ENCODE measurements at places on chromosomes 7 and 10.

- DNase-seq = peak; percentile 2
These were observed 187.9 kb downstream of the PCDH15 start for GRCh38 chr10:54613162-54613561.

DNA sequence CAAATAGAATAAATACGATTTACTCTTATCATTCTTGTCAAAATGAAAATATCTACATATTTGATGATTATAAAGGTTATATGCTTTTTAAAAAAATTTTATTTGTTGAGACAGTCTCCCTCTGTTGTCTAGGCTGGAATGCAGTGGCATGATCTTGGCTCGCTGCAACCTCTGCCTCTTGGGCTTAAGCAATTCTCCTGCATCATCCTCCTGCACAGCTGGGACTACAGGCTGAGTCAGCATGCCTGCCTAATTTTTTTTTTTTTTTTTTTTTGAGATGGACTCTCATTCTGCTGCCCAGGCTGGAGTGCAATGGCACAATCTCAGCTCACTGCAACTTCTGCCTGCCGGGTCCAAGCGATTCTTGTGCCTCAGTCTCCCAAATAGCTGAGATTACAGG, 48.9 kb downstream of the PUS7 start:
- DNase-seq = peak; percentile 82

GRCh38 chr7:139730746-139731612, 46.8 kb downstream of the HIPK2 start:
- no peak for DNase-seq

- no peak for DNase-seq
These were observed 21.6 kb upstream of the OTUD1 start for GRCh38 chr10:23417254-23417653.

GRCh38 chr10:89556600-89556999, 21.2 kb upstream of the SLC16A12 start:
- peak; percentile 60 for DNase-seq

DNA sequence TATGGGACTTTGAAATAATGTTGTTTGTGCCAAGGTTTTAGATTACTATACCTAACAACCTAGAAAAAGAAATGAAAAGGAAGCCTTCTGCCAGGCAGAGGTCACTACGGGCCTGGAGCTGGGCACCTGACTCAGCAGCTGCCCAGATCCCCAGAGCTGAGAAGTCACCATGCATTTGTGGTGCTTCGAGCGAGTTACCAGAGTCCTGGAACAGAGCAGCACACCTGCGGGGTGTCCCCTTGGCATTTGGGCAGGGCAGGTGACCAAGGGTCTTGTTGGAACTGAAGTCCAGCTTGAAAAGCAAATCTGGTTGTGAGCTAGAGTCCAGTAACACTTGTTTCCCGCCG, 25.5 kb downstream of the EGFR start:
- no peak for DNase-seq
